ENCODE measurements at places on chromosomes 2 and 18.

- DNase-seq, result no peak
Observed at GRCh38 chr2:42941633-42942176, 149.3 kb upstream of the HAAO start.

DNA sequence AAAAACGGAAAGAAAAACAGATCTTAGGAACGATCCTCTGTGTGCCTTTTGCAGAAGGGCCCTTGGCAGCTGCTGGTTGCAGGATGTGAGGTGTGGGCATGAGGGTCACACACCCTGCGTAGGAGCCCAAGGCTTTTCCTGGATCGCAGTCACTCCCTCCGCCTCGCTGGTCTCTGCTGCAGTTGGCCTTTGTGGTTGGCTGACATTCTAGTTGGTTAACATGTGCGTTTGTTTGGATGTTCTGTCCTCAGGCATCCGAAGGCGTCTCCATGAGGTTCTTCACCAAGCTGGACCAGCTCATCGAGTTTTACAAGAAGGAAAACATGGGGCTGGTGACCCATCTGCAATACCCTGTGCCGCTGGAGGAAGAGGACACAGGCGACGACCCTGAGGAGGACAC is 61.7 kb downstream of the INPP5D start:
- DNase-seq, result no peak

DNA sequence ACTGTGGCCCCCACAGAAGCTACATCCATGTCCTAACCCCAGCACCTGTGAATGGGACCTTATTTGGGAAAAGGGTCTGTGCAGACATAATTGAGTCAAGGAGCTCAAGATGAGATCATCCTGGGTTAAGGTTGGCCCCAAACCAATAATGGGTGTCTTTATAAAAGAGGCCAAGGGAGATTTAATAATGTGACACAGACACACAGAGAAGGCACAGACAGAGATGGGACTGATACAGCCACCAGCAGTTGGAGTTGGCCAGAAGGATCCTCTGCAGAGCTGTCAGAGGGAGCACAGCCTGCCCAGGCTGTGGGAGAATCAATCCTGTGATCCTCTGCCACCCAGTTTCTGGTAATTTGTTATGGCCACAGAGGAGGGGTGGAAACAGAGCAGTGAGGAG is 26.0 kb downstream of the SNORC start:
- DNase-seq, result no peak

DNA sequence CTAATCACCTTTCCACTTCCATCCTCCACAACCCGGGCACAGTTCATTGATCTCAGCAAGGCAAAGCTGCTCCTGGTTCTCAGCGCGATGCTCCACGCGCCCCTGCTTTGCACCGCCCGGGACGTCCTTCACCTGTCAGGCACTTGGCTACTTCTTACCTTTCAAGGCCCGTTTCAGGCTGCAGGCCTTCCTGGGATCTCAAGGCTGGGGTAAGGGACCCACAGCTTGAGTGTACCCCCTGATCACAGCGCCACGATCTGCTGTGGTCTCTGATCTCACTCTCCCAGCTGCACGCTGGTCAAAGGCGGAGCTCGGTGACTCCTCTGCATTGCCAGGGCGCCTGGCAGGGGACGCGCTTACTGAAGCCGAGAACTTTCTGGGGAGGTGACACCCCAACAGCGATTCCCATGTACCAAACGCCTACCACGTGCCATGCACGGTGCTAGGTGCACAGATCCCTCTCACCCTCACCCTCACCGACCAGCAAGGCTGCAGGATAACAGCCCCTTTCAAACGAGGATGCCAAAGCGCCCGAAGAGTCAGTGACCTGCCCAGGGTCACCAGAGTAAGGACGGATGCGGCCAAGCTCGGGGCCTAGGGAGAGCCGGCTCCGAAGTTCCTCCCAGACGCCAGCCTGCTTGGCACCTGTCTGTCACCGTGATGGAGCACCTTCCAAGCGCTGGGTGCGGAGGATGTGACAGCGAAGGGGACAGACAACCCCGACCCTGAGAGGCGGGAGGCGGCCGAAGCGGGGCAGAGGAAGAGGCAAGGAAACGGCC is 818 bp downstream of the ITGB1BP1 start:
- peak; percentile 13 for DNase-seq

- DNase-seq, result no peak
Observed at GRCh38 chr2:230816735-230817134, 48.0 kb upstream of the ITM2C start.

- no peak for DNase-seq
Observed at GRCh38 chr18:13161276-13161899, 57.2 kb upstream of the LDLRAD4 start.

DNA sequence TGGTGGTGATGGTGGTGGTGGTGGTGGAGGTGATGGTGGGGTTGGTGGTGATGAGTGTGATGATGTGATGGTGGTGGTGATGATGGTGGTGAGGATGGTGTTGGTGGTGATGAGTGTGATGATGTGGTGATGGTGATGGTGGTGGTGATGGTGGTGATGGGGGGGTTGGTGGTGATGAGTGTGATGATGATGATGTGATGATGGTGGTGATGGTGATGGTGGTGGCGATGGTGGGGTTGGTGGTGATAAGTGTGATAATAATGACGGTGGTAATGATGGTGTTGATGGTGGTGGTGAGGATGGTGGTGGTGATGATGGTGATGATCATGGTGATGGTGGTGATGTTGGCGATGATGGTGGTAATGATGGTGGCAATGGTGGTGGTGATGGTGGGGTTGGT is 67.7 kb downstream of the RRM2 start:
- no peak for DNase-seq

GRCh38 chr18:60888071-60888624 is 445.1 kb upstream of the CDH20 start:
- no peak for DNase-seq

GRCh38 chr2:221050020-221050795 is 521.9 kb downstream of the EPHA4 start:
- no peak for DNase-seq

DNA sequence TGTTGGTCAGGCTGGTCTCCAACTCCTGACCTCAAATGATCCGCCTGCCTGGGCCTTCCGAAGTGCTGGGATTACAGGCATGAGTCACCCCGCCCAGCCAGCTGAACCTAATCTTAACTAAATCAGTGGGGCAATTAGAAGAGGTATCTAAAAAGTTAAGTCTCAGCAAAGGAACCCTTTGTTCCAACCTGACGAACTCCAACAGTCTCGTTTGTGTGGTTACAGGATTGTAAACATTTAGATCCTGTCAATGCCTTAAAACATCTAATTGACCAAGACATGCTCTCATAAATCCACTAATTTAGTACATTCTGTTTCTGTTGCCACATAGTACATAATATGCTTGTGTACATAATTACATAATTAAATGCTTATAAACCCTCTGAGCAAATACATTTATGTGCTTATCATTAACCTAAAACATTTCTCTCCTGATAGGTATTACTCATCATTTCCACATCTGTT is 31.1 kb upstream of the STK39 start:
- DNase-seq, result no peak

- DNase-seq, result no peak
Observed at GRCh38 chr2:145186303-145186702, 666.4 kb upstream of the ZEB2 start.

DNA sequence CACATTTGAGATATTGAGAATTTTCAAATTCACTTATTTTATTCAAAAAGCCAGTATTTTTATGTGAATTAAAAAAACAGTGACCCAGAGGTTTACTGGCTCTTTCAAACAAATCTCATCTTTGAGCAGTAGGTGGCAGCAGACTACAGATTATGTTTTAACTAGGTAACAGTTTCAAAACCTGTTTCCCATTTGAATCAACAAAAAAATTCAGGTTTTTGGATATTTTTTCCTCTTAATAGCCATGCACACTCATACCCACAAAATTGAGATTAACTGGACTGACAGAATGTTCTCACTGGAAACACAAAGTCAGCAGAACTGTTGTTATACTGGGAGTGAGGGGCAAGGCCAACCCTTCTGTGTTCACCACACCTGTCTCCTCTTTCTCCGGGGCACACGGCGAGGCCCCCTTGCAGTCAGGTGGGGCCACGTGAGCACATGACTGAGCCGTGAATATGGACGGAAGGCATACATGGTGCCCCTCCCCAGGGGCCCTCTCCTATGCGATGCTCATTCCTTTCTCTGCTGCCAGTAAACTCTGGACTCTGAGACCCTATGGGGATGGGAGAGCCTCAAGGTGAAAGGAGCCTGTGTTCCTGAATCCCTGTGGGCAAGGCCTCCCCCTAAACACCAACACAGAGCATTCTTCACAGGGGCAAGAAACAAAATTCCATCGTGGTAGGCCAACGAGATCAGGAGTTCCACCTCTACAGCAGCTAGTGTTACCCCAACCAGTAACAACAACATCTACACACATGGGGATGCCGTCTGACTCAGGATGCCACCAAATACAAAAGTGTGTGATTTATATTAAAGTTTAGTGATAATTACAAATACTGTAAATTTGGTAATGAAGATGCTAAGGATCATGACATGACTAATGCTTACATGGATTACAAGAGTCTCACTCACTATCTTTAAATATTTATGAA is 80.4 kb downstream of the LPIN2 start:
- no peak for DNase-seq

- DNase-seq, result no peak
Observed at GRCh38 chr2:59093571-59093970, 852.4 kb upstream of the FANCL start.

DNA sequence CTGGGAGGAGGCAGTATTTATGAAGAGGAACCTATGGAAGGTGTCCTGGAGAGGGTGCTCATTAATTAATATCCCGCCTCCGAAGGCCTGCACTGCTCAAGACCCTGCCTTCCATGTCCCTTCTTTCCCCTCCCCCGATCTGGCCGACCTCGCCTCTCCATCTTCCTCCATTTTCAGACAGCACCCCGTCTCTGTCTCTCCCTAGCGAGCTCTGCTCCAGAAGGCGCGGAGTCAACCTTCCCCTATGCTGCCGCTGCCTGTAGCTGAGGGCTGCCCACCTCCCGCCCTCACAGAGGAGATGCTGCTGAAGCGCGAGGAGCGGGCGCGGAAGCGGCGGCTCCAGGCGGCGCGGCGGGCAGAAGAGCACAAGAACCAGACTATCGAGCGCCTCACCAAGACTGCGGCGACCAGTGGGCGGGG is 1.1 kb upstream of the WBP1 start:
- DNase-seq, result no peak

DNA sequence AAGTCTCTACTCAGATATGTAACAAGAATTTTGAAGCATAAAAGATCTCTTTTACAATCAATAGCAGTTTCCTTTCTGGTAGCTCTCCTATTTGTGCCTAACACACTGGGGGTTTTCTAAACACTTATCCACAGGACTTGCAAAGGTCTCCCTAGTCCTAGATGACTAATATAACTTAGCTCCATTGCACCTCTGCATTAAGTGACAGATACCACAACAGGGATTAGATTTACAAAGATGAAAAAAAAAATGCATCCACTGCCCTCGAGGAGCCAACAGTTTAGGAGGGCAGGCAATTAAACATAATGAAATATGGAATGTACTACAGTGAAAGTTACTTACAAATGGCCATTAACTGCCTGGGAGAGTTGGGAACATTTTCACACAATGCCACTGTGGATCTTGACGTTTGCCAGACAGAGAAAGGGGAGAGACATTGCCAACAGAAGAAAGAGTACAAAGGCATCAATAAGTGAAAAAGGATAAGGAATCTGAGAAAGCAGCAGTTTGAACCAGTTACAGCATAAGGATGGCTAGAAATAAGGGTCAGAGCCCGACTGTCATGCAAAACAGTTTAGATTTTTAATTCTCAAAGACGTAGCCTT is 14.3 kb downstream of the PPP3R1 start:
- DNase-seq, result no peak

GRCh38 chr2:73284296-73285158 is at the start of gene FBXO41:
TSS of gene FBXO41 (minus strand) at chr2:73284478. CDS start at chr2:73269630, 14,848 bp downstream.
- DNase-seq, result peak; percentile 54

GRCh38 chr18:54389143-54389505 is 31.4 kb downstream of the C18orf54 start:
- no peak for DNase-seq

- DNase-seq, result no peak
Observed at GRCh38 chr2:180959787-180960186, 20.6 kb upstream of the UBE2E3 start.

GRCh38 chr2:52139241-52139640 is 1107.3 kb upstream of the NRXN1 start:
- DNase-seq, result no peak

- DNase-seq, result no peak
Observed at GRCh38 chr2:9462313-9462712, 12.0 kb upstream of the IAH1 start.

DNA sequence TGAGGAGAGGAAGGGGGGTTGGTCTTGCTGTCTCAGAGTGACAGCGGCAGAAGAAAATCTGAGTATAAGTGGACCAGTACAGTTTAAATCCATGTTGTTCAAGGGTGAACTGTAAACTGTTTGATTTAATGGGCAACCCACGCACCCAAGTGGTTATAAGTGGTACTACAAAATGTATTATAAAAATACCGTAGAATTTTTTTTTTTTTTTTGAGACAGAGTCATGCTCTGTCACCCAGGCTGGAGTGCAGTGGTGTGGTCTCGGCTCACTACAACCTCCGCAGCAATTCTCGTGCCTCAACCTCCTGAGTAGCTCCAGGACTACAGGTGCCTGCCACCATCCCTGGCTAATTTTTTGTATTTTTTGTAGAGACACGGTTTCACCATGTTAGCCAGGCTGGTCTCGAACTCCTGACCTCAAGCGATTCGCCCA is 2.1 kb upstream of the CHCHD5 start:
- DNase-seq, result no peak

- no peak for DNase-seq
Observed at GRCh38 chr2:203959672-203960071, 23.1 kb downstream of the ICOS start.

DNA sequence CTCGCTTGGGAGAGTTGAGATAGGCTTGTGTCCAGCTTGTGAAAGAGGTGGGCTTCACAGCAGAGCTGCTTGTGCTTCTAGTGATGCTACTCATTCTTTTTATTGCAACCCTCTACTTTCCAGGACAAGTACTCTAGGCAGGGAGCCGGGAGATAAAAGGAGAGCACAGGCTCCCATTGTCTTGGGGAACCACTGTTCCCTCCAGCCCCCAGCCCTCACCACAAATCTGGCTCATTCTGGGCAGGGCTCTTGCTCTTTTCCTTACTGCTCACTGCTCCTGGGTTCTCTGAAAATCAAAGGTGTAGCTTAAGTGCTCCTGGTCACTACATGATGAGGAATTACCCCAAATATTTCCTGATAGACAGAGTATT is 81.4 kb downstream of the CABYR start:
- DNase-seq, result no peak

- DNase-seq, result no peak
Observed at GRCh38 chr2:215615067-215615802, 179.4 kb upstream of the FN1 start.

- DNase-seq, result no peak
Observed at GRCh38 chr2:168703926-168704325, 98.5 kb upstream of the NOSTRIN start.

All from activated CD8-positive, alpha-beta memory T cell treated with anti-CD3 and anti-CD28 coated beads for 1 hour (primary cell).